ENCODE measurements at places on chromosomes 6 and 20.

- no peak for DNase-seq
Measured at GRCh38 chr20:25229486-25230165, 18.3 kb upstream of the PYGB start.

DNA sequence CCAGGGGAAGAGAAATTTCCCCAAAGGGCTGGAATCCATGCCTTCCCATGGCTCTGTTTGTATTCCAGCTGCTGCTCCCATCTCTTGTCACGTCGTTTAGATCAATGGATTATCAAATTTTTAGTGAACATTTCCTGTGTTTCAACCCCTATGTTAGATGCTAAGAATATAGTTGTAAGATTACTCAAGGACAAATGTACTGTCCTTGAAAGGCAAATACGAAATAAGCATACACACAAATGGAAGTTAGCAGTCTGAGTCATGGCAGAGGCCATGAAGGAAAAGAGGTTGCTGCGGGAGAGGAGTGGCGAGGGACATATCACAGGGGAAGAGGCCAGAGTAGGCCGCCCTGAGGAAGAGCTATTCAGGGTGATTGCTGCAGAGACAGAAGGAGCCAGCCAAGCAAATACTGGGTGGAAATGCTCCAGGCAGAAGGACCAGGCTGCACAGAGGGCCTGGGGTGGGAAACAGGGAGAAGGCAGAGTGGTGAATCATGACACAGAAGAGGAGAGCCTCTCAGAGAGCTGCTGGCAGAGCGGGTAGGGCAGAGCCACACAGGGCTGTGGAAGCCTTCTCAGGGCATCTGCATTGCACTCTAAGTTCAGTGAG lies 219.2 kb upstream of the LRFN2 start:
- DNase-seq: no peak

DNA sequence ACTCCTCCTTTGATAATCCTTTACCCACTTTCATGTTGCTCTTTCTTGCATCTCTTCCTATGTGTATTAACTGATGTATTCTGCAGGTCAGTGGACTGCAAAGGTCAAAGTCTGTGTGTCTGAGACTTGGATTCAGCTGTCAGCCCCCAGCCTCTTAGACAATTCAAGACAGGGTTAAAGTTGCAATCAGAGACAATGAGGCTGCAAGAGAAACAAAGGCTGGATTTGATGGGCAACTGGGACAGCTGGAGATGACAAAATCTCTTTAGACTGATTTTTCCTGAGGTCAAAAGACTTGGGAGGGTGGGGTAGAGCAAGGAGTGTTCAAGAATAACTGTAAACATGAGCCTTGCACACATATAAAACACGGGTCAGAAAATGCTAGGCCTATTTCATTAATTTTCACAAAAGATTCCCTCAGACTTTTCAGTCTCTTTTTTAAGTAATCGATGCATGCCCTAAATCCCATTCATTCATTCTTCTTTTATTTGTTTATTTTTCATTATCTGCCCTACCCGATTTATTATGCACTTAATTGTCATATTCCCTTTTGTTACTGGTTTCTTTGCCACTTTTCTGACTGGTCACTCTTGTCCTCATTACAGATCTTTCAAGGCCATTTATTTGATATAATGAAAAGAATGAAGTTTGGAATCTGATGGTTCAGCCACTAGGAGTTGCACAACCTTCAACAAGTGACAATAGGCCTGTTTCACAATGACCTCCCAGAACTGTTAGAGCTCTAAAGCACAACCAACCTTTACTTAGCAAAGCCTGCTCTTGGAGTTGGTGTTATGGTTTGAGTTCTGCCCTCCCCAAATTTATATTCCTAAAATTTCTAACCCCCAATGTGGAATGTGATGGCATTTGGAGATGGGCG lies 33.8 kb upstream of the AKAP12 start:
- DNase-seq: no peak

DNA sequence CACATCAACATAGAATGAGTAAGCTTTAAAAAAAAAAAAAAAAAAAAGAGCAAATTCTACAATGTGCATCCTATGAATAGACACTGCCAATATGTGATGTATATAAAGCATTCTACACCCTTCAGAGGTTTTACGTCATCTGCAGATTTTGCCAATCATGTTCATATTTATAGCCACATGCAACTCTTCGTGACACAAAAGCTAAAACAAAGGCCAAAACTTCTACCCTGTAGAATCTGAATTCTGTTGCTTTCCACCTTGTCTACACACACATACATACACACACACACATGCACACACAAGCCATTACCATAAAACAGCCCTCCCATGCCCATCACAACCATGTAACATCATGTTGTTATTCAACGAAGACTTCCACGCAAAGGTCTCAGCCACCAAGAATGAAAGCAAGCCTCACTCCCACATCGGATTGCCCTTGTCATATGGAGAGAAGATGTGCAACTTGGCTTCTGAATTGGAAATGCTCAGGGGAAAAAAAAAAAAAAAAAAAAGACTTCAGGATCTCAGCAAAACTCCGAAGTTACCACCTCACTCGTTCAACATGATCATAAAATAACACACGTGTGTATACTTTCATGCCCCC lies 479.4 kb upstream of the JARID2 start:
- no peak for DNase-seq

DNA sequence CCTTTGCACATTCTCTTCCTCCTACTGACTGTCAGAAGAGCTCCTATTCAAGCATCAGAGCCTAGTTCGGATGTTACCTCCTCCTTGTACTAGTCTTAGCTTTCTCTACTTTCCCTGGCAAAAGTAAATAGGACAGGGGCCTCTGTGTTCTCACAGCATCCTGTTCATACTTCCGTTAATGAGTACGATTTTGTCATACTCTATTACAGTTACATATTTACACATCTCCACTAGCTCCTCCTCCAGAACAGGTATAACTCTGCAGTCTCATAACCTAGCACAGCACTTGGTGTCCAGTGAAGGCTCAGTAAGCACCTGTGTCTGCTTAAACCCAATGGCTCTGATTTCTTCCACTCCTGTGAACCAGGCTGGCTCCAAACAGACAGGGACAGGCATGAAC lies 7.0 kb downstream of the ELMO2 start:
- DNase-seq: no peak

GRCh38 chr6:456887-457286 lies 65.3 kb downstream of the IRF4 start:
- no peak for DNase-seq

- DNase-seq: no peak
Measured at GRCh38 chr20:32281711-32282110, 4.3 kb downstream of the KIF3B start.

DNA sequence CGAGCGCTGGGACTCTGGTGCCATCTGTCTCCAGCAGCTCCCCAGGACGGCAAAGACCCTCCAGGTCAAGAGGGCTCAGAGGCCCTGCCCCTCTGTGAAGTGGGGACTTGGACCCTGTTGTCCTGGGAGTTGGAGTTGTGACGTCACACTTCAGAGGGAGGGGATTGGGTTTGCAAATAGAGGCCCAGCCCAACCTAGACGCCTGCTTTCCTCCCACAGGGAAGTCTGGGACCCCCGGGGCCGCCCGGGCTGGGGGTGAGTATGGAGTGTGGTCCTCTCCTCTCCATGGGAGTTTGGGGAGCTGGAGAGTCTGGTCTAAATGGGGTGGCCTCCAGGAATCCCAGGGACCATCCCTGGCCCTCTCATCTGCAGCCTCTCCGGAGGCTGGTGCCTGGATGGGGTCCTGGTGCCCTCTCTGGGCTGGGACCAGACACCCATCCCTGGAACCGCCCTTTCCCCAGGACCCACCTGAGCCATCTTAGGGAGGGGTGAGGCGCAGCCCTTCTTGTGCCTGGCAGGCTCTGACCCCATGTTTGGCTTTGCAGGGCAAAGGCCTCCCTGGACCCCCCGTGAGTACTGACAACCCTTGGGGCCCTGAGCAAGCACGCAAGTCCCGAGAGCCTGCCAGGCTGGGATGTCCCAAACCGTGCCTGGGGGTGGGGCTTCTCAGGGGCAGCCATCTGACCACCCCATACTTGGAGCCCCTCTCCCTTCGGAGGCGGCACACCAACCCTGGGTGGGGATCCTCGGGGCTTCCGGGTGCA lies 4.3 kb downstream of the COL9A3 start:
- DNase-seq: no peak

- DNase-seq: no peak
Measured at GRCh38 chr20:58329711-58330110, 20.2 kb downstream of the RAB22A start.

DNA sequence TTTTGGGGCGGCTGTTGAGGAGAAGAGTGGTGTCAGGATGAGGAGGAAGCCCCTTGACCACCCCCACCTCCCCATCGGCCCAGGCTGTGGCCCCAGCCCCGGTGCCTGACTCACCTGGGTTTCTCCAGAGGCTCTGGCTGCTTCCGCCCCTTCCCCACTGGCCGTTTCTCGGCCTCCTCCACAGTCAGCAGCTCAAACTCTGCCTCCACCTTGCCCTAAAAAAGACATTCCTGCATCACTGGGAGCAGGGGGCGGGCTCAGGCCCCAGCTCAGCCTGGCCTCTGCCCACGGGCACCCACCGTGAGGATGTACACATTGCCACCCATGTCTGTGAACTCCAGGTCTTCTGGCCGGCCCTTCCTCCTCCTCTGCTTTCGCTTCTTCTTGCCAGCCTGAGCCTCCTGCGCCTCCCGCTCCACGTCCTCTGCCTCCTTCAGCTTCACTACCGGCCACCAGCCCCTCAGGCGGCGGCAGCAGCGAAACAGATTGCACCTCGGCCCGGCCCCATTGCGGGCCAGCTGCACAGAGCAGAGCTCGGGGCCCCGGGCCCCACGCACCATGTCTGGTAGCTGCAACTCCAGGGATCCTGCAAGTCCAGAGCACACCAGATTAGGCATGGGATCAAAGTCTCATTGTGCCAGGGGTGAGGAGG lies 17.3 kb downstream of the ERGIC3 start:
- DNase-seq: no peak

DNA sequence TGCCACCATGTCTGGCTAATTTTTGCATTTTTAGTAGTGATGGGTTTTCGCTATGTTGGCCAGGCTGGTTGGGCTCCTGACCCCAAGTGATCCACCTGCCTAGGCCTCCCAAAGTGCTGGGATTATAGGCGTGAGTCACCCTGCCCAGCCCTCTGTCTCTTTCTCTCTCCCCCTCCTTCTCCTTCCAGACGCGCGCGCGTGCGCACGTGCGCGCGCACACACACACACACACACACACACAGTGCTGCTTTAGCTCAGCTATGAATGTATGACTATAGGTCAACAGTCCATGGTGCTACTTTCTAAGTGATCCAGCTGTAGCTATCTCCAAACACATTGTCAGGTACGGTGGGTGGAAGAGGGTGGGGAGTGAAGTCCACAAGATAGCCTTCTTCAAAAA lies 449.5 kb downstream of the PHF3 start:
- no peak for DNase-seq

DNA sequence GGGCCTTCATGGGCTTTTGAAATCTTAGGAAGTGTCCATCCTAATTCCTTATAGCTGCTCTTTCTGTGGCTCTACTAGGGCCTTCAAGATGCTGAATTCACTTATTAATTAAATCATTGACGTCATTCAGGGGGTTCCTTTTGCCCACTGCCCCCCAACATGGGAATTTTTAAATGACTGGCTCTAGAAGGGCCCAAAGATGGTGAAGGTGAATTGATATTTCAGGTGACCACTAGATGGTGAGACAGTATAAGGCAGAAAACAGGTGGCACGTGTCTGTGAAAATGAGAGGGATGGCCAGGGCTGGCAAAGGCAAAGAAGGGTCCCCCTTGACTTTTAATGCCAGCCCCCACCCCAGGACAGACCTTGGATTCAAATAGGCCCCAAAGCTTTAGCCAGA lies 11.8 kb downstream of the GNAS start:
- DNase-seq: no peak

DNA sequence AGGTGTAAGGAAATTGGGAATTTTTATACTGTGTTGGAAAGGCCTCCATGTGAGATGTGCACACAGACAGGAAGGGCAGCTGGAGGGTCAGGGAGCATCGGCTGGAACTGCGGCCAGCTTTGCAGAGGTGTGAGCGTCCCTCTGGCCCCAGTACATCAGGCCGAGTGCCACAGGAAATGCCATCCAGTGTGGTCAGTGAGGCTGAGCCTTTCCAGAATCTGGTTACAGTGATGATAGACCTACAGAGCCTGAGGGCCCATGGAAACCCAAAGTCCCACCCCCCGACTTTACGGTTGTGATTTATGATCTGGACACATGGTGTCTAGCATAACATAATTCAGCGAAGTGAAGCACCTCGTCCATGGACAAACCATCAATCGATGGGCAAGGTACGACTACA lies 137.3 kb upstream of the PDE10A start:
- DNase-seq: no peak

GRCh38 chr20:38129248-38129865 lies 35.7 kb downstream of the TGM2 start:
- DNase-seq: no peak

DNA sequence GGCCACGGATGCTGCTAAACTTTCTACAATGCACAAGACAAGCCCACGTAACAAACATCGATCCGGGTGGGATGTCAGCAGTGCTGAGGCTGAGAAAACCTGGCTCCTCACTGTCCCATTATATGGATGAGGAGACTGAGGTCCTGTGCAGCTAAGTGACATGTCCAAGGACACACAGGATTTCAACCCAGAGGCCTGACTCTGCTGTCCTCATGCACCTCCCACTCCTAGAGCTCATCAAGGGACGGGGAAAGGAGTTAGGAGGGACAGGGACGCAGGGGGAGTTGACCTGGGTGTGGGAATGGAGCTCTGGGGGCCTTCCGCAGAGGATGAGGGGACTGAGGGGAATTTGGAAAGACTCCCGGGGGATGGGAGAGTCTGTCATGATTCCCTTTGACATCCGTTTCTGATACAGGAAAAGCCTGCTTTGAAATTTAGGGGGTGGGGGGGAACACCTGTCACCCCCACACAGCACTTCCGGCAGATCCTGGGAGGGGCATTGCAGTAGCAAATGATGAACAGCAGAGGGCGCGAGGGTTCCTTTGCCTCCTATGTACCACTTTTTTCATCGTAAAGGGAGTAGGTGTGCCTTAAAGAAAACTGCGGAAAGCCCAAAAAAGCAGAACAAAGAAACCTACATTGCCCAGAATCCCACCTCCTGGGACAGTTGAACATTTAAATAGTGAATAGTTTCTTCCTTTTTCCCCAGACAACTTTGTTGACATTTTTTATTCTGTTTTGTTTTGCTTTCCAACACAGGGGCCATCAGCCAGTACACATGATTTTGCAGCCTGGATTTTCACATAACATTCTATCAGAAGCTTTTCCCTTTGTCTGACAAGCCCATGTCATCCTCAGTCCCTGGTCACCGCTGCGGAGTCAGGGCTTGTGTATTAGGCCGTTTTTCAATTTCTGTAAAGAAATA lies 48.6 kb downstream of the SLC2A10 start:
- peak; percentile 80 for DNase-seq

GRCh38 chr20:53828088-53828681 lies 234.5 kb upstream of the ZNF217 start:
- DNase-seq: no peak

DNA sequence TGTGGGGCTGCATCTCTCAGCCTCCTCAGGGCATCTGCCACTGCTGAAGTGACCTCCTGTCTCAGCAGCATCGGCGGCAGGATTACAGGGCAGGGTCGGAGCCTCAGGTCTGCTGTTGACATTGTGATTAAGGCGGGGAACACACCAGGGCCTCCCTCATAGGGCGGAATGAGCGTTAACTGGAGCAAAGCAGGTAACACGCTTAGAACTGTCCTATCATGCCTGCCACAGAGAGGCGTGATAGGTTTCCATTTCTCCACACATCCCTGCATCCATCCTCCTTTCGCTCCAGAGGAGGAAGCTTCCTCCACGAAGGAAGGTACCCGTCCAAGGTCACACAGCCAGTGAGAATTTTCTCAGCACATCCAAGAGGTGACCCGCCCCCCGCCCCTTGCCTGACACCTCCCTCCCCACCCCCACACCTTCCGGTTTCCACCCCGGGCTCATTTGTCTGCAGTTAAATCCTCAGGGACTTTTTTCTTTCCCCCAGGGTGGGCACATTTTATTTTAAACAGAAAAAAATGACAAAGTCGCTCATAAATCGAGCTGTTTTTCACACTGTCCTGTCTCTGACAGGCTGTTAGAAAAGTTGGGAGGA lies 200.8 kb downstream of the TFAP2C start:
- DNase-seq: no peak
